A172 (cell line): ENCODE measurements at places on chromosomes 5 and 9. TPM values are rescaled to one million over a fixed set of nuclear protein-coding genes. Genes with fewer than 3 reads are reported as not detected.

The FCN2 gene
- total RNA-seq, result not detected in 2 replicates

The ACOT12 gene
- not detected in 2 replicates for total RNA-seq

The ANKRD31 gene
- total RNA-seq, result not detected in 2 replicates

The CER1 gene
- not detected in 2 replicates for total RNA-seq

The ACTBL2 gene
- 0.05 TPM in 1 of 2 replicates, not detected in the other for total RNA-seq

The TBCA gene
- total RNA-seq, result 310 and 576 TPM in 2 replicates

The SPINK1 gene
- 0.72 and 55.3 TPM in 2 replicates for total RNA-seq

The CYLC2 gene
- not detected in 2 replicates for total RNA-seq

The SLC46A2 gene
- total RNA-seq, result not detected in 2 replicates

The CENPK gene
- 97.1 and 109 TPM in 2 replicates for total RNA-seq

The TEX48 gene
- total RNA-seq, result not detected in 2 replicates

The ELOVL7 gene
- 7.2 and 8.2 TPM in 2 replicates for total RNA-seq

The SV2C gene
- total RNA-seq, result not detected in 2 replicates

The SLC44A1 gene
- total RNA-seq, result 44.0 and 47.0 TPM in 2 replicates

The SLC36A2 gene
- not detected in 2 replicates for total RNA-seq

The RLN1 gene
- total RNA-seq, result not detected in 2 replicates

The TAF11L7 gene
- total RNA-seq, result not detected in 2 replicates

The HTR1A gene
- total RNA-seq, result not detected in 2 replicates

The PCDHB16 gene
- 4.2 and 7.9 TPM in 2 replicates for total RNA-seq

The PRLR gene
- 0.36 TPM in 1 of 2 replicates, not detected in the other for total RNA-seq

The CCL27 gene
- total RNA-seq, result 2.2 TPM in 1 of 2 replicates, not detected in the other

The FGF10 gene
- total RNA-seq, result 0.16 and 0.62 TPM in 2 replicates

The PCDHA8 gene
- total RNA-seq, result not detected in 2 replicates

The NME5 gene
- 1.8 and 2.6 TPM in 2 replicates for total RNA-seq

The LECT2 gene
- not detected in 2 replicates for total RNA-seq

The TLR4 gene
- total RNA-seq, result 11.6 and 18.5 TPM in 2 replicates

The DBH gene
- 0.02 TPM in 1 of 2 replicates, not detected in the other for total RNA-seq

The HAPLN1 gene
- 35.6 and 62.6 TPM in 2 replicates for total RNA-seq

The BTNL3 gene
- not detected in 2 replicates for total RNA-seq

The NR4A3 gene
- total RNA-seq, result 0.02 TPM in 1 of 2 replicates, not detected in the other

The FBXL7 gene
- total RNA-seq, result 4.0 and 4.1 TPM in 2 replicates

The TTC23L gene
- total RNA-seq, result not detected in 2 replicates

The RAB24 gene
- 15.3 and 23.1 TPM in 2 replicates for total RNA-seq

The PTGER4 gene
- total RNA-seq, result 3.8 and 4.0 TPM in 2 replicates
